NCI-H1092 treated with DMSO at 0.1 percent for 48 hours (cell line): ENCODE measurements at places on chromosomes 4 and X.

DNA sequence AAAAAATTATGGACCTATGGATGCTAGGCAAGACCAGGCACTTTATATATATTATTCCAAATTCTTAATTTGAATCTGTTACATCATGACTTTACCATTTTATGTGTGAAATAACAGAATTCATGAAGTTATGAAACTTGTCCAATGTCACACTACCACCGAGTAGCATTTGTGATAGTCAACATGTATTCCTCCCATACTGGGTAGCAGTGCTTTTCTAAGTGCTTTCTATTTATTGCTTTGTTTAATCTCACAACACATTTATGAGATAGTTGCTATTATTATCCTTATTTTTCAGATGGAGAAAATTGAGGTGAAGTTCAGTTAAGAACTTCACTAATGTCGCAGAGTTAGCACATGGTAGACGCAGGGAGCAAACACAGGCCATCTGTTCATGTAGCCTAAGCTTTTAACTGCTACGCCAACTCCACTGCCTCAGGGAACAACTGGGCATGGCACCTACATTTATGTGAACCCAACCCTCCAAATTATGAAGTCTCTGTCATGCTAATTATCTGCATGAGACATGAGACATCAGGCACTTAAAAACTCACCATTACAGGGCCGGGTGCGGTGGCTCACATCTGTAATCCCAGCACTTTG, 20.8 kb downstream of the GUCY1A1 start:
- no peak for DNase-seq

- no peak for DNase-seq
These were observed 178.5 kb downstream of the NHS start for GRCh38 chrX:17553469-17553868.

DNA sequence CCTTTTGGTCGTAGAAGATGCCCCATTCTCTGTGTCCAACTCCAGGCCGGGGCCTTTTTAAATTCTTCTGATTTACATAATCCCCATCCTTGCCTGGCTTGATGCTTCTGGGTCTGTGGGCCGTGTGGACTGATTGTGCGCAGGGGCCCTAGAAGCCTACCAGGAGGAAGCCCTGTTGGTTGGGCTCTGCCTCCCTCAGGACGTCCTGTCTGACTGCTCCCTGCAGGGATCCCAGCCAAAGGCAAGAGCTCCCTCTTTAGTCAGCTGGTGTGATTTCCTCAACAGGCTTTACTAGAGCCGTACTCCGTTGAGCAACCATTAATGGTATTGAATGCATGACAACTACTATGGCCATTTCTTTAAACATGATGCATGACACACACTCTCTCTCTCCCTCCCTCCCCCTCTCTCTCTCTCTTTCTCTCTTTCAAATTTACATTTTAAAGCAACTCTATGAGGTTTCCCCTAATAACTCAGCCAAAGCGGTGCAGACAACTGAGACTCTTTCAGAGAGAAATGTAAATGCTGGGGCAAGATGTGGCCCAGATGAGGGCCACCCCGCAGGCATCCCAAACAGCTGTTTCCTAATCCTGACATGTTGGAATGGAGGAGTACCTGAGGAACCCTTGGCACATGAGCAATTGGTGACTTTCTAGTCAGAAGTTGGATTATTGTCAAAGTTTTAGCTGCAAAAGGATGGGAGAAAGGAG, 117.3 kb downstream of the DRD5 start:
- no peak for DNase-seq

DNA sequence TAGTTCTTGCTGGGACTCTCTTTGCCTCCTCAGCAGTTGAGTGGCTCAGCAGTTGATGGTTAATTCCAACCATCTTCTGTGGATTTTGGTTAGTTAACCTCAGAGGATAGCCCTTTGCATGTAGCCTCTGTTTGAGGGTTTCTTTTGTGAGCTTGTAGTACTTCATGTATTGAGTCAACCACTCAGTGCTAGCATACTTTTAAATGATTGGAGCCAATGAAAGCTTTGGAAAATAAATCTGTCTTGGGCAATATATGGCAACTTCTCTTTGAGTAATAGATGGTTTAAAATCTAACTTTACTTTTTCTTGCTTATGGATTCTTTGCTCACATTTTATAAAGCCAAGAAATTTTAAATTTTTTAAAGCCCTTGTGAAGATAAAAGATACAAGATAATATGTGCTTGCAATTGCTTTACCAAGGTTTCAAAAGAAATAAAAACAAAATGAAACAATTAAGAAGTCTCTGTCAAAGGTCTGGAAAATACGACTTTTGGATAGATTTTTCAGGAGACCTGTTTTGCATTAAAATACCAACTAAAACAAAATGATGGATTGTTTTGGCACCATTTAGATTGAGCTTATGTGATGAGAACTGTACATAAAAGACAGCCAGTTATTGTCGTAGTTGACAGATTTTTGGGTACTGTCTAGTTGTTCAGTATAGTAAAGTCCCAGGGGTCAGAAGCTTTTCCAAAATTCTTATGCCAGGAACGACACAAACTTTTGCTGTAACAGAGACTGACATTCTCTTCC, 181.9 kb downstream of the SPRY1 start:
- DNase-seq: no peak

- peak; percentile 92 for DNase-seq
These were observed at the start of gene TMEM165 for GRCh38 chr4:55395529-55396307. TMEM165 (plus strand) TSS chr4:55395957; CDS start chr4:55396190, 233 bp downstream.

DNA sequence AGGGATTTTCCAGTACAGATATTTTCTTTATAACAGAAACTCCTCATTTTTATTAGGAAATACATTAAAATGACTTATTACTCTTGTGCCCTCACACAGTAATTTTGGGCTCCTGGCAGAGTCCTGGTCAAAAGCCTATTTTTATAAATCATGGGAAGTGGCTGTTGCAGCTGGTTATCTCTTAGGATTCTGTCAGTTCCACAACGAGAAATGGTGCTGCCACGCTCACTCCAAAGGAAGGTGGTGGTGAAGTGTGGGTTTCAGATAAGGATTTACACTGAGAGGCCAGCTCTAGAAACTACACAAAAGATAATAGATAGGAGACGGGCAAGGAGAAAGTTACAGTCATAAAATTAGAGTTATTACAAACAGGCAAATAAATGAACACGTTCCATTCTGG, 159.2 kb upstream of the FAM241A start:
- DNase-seq: no peak
